ENCODE measurements at places on chromosomes 7 and 10. TPM values are rescaled to one million over a fixed set of nuclear protein-coding genes. Genes with fewer than 3 reads are reported as not detected.

Gene CHAT
- not detected for total RNA-seq

Gene PHYHIPL
- 0.32 TPM for total RNA-seq

Gene MEOX2
- not detected for total RNA-seq

Gene DNAJC1
- 29.4 TPM for total RNA-seq

GRCh38 chr10:131641231-131641630 is 259.6 kb upstream of the PPP2R2D start:
- DNase-seq, result no peak

DNA sequence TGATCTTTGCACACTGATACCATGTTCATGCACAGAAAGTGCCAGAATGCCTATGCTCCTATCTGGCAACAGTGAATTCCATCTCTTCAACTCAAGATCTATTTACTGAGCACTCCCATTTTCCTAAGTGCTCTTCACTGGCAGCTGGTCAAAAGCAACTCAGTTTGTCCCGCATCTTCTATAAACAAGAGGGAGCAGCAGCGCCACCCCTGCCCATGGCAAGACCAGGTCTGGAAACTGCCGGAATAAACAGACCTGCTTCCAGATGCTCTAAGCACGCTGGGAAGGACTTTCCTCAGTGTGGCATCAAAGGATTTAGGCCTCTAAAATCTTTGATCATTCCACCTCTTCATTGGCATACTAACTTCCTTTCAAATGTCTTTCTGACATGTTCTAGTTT is 104.4 kb upstream of the MACROH2A2 start:
- no peak for DNase-seq

GRCh38 chr10:117928281-117928680 is 118.5 kb downstream of the RAB11FIP2 start:
- DNase-seq, result no peak

GRCh38 chr10:53325066-53325465 is 552.5 kb upstream of the MBL2 start:
- DNase-seq, result no peak

Measured in endodermal cell (in vitro differentiated cells).